Stimulated activated CD4-positive, alpha-beta T cell treated with anti-CD3 and anti-CD28 coated beads, Interleukin-15, amount 100 ng/mL, for 24 hours (primary cell): ENCODE measurements at places on chromosomes 1 and 21.

DNA sequence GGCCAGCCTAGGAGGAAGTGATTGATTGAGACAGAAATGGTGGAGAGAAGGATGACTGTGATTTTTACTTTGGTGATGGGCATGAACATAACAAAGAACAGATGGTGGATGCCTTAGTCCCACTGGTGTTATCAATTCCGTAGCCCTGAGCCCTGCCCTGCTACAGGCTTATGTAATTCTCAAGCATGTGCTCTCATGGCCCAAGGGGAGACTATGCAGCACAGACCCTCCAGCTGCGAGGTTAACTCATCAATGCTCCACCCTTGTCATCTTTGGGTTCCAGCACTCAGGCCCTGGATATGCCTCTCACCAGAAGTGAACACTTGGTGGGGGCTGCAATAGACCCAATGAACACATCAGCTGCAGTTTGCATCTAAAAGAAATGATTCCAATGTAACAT is 62.7 kb upstream of the LRRC8D start:
- DNase-seq, result no peak

DNA sequence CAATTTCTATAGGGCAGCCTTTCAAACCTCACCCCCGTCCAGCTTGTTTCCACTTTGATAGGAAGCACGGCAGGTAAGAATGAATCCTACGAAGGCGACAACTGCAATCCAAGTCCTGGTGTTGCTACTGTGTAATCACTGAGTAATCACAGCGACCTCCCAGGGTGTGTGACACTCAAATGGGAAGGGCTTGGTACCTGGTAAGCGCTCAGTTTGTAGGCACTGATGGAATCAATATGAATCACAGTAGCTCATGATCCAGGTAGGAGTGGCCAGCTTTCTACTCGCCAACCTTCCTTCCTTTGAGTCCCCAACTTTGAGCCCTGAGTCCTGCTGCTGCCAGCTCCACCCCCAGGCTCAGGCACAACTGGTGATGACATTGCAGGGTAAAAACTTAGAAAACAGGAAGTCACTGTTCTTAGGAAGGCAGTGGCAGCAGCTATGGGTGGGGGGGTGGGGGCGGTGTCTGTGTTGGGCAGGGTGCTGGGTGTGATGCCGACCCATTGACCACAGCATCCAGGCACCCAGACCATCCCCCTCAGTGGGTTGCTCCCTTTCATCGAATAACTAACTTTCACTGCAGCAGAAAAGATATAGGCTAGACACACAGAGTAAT is 70.7 kb downstream of the CD247 start:
- DNase-seq, result peak; percentile 83

DNA sequence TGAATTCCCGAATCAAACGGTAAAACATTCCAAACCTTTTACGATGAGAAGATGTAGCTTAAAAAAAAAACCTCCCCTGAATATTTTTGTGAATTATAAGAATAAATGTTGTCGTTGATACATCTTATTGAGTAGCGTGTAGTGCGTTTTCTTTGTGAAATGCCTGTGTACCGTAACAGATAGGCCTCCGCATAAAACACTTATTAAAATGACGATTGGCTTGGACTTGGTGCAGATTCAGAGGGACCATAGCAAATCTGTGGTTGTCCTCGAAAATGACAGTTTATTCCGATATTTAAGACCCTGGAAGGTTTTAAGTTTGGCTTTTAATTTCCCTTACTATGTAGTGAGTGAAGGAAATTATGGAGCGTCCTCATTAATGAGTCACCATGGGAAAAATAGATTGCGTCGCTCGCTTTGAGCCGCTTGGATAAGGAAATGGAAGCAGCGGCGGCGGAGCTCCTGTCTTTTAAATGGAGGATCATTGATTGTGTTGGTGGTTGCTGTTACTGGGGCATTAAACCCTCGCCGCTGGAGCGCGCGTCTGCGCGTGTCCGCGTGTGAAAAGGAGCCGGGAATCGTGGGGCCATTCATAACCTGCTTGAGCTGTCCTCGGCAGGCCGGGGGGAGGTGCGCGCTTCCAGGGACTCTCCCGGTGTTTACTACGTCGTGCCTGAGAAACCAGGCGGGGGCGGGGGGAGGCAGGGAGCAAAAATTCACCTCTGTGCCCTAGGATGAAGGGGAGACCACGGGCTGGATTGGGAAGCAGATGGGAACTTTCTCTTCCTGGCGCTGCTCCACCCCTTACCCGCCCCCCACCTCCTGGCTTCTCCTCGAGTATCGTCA is 1.6 kb downstream of the SPEN start:
- peak; percentile 80 for DNase-seq

GRCh38 chr1:43822040-43822690 is 111.4 kb upstream of the ARTN start:
- no peak for DNase-seq

DNA sequence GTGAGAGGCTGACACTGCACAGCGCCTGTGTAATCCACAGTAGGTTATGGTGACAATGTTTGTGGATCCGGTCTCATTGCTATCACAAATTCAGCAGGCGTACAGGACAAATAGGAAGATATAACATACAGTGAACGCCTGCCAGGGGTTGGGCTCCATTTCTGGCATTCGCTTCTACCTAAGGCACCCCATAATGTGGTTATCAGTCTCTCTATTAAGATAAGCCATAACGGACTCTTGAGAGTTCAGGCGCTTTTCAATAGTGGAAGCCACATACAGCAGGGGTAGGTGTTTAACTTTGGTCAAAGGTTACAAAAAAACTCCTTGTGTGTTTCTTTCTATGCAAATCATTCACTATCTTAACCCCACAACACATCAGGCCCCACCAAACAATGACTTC is 72.8 kb downstream of the SIPA1L2 start:
- DNase-seq, result no peak
